Endothelial cell of umbilical vein (primary cell): ENCODE measurements at places on chromosomes 13 and 19. TPM values are rescaled to one million over a fixed set of nuclear protein-coding genes. Genes with fewer than 3 reads are reported as not detected.

DNA sequence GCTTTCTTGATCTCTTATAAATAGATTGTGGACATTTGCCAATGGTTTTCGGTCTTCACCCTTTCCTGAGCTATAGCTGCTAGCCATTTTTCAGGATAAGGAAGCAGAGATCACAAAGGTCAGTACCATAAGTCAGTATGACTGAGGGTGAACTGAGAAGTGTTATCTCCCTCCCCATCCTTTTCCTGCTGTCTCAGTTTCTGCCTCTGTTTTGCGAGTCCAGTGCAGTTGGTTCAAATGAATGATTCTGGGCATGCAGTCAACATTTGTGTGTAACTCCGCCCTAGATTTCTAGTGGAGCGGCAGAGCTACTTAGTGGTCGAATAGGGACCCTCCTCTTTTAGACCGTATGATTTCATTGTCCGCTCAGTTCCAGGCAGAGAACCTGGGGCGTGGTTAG is 460.8 kb upstream of the ARGLU1 start:
- H3K27me3 ChIP-seq: no peaks in the 10 kb centered on the region
- no peaks in the 10 kb centered on the region for H3K4me1 ChIP-seq
- H3K4me3 ChIP-seq: no peak overlapping the region
- H3K36me3 ChIP-seq: no peaks in the 10 kb centered on the region
- DNase-seq: peak; percentile 26
- no peak overlapping the region for H3K27ac ChIP-seq

- no peaks in the 10 kb centered on the region for H3K27me3 ChIP-seq
- no peaks in the 10 kb centered on the region for H3K36me3 ChIP-seq
- H3K27ac ChIP-seq: no peak overlapping the region
- no peak overlapping the region for H3K4me3 ChIP-seq
These were observed 310.9 kb downstream of the ZNF536 start for GRCh38 chr19:30682999-30683536.

- no peaks in the 10 kb centered on the region for H3K27me3 ChIP-seq
- DNase-seq: no peak
- no peaks in the 10 kb centered on the region for H3K4me1 ChIP-seq
- H3K36me3 ChIP-seq: no peaks in the 10 kb centered on the region
These were observed 30.9 kb downstream of the POU4F1 start for GRCh38 chr13:78572459-78572858.

DNA sequence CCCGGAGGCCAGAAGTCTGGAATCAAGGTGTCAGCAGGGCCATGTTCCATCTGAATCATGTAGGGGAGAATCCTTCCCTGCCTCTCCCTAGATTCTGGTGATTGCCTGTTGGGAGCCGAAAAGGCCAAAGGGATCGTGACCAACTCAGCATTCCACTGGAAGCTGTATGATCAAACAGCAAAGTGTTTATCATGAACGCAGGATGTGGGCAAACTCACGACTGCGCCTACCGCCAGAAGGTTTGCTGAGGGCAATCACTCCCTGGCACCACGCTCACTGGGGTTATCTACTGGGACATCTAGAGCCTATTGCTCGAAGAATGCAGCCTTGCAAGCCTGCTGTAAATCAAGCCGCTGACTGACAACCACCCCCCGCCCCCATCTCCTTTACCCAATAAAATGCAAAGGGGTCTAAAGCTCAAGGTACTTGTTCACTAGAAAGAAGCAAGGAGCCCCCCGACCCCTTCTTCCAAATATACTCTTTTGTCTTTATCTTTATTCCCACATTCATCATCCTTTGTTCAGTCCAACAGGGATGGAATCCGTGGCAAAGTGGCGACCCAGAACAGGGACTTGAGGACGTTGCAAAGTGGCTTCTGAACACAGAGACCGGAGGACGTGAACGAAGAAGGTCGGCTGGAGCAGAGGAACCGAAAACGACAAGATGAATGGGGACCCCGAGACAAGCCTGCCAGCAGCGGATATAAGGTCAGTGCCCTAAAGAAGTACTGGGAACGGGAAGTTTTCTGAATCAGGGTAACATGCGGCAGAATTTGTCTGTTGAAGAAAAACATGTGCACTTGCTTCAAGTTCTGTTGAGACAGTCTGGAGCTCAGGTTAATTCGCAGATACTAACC is 16.8 kb downstream of the CLEC4M start:
- DNase-seq: no peak
- no peaks in the 10 kb centered on the region for H3K36me3 ChIP-seq
- H3K27ac ChIP-seq: no peak overlapping the region
- no peak overlapping the region for H3K4me3 ChIP-seq
- H3K27me3 ChIP-seq: no peaks in the 10 kb centered on the region
- H3K4me1 ChIP-seq: no peaks in the 10 kb centered on the region

GRCh38 chr13:113014752-113015745 is 46.0 kb downstream of the MCF2L start:
- no peaks in the 10 kb centered on the region for H3K4me1 ChIP-seq
- no peaks in the 10 kb centered on the region for H3K27me3 ChIP-seq
- no peak overlapping the region for H3K27ac ChIP-seq
- H3K4me3 ChIP-seq: no peak overlapping the region
- no peaks in the 10 kb centered on the region for H3K36me3 ChIP-seq

- no peaks in the 10 kb centered on the region for H3K36me3 ChIP-seq
- H3K4me1 ChIP-seq: no peaks in the 10 kb centered on the region
- H3K4me3 ChIP-seq: no peak overlapping the region
- H3K27ac ChIP-seq: no peak overlapping the region
- H3K27me3 ChIP-seq: peaks cover 3% of the 10 kb centered on the region
These were observed 2.5 kb downstream of the IGFL1 start for GRCh38 chr19:46232029-46232428.

GRCh38 chr13:81540777-81541176 is 1199.9 kb upstream of the SPRY2 start:
- DNase-seq: no peak
- H3K27ac ChIP-seq: no peak overlapping the region
- no peak overlapping the region for H3K4me3 ChIP-seq
- no peaks in the 10 kb centered on the region for H3K36me3 ChIP-seq

The KLC3 gene
- total RNA-seq: not detected in 2 replicates

The TGFBR3L gene
- total RNA-seq: 1.2 TPM in 1 of 2 replicates, not detected in the other

The ELSPBP1 gene
- total RNA-seq: not detected in 2 replicates

The PRSS57 gene
- total RNA-seq: not detected in 2 replicates
